ENCODE measurements at places on chromosomes 6 and 20. TPM values are rescaled to one million over a fixed set of nuclear protein-coding genes. Genes with fewer than 3 reads are reported as not detected.

DNA sequence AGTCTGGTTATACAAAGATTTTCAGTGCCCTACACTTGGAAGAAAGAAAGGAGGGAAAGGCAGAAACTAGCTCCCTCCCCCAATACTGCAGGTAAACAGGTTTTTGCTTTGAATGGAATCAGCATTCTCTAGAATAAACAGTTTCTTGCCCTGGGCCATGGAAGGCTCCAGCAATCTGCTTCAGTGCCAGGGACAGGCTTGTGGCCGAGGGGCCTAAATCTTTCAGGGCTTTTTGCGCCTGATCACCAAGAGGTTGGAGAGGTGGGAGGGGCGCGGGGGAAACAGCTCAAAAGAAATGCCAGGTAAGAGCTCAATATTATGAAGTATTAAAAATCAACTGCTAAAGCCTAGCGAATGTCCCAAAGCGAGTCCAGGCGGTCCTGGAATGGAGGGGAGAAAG is 23.8 kb downstream of the TFAP2B start:
- no peak for DNase-seq

DNA sequence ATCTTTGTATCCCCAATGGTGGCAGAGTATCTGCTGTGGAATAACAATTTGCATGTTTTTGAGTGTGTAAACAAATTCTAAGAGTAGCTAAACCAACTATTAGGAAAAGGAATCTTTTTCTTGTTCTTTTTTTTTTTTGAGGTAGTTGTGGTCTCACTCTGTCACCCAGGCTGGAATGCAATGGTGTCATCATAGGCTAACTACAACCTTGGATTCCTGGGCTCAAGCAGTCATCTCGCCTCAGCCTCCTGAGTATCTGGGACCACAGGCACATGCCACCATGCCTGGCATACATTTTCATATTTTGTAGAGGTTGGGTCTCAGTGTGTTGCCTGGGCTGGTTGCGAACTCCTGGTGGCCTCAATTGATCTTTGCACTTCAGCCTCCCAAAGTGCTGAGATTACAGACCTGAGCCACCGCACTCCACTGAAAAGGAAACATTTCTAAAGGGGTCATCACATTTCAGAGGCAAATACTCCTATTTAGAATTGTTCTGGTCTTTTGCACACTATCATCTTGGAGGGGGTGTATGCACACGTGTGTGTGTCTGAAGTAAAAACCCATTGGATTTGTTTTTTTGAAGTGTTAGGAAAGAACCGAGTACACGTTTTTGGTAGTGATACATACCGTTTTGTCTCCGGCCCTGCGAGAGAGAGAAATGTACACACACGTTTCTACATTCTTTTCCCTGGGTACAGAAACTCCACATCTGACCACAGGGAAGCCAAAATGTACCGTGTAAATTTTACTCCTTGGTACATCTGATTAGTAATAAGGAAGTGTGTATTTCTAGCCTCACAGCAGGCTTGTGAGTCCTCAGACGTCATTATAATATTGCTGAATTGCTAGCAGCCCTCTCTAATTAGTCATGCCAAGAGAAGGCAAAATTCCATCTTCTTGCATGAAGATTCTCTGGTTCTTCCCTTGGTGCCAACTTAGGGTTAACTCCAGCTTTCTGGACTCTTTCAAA is 183.6 kb downstream of the JARID2 start:
- peak; percentile 85 for DNase-seq

- DNase-seq, result no peak
These were observed 230.2 kb upstream of the RIMS1 start for GRCh38 chr6:71656121-71656520.

- no peak for DNase-seq
These were observed 29.6 kb downstream of the PMEPA1 start for GRCh38 chr20:57680131-57680716.

GRCh38 chr20:63711085-63711645 is 3.3 kb downstream of the ZGPAT start:
- no peak for DNase-seq

DNA sequence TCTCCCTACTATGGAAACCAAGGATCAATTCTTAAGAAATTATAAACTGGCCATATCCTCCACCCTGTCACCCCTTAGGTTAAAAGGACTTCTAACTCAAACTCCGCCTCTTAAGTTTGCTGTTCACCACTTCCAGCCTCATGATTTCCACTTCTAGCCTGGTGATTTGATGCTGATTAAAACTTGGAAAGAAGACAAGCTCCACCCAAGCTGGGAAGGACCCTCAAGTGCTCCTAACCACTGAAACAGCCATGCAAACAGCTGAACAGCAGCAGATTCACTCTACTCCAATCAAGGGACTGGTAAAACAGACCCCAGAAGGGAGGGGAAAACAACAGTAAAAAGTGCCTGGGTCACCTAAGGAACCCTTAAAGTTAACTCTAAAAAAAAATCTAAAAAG is 10.3 kb downstream of the LCA5 start:
- no peak for DNase-seq

Gene FILIP1
- 0.33 TPM for total RNA-seq

Gene CUTA
- total RNA-seq, result 105 TPM

DNA sequence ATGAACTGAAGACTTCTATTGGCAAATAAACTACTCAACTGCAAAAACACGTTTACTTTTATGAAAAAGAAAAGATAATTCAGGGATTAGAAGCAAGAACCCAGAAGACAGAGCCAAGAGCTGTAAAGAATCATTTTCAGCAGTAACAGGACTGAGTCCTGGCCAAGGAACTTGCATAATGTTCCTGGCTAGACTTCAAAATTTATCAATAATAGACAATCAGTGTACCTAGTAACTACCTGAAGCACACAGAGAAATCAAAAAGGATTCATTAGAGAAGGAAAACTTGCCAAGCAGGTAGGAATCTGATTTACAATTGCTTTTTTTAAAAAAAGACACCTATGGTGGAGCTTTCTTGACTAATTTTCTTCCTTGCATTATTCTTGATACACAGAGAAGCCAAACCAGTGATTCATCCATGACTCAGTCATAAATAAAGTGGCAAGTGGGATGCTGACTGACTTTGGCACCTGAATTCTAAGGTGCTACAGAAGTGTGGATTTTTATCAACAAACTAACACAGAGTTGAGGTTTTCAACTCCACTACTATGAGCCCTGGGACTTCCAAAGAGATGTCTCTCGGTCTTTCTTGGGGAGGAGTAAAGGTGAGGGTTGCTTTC is 281.3 kb downstream of the BMP7 start:
- DNase-seq, result no peak

Gene ATXN1
- total RNA-seq, result 26.2 TPM

DNA sequence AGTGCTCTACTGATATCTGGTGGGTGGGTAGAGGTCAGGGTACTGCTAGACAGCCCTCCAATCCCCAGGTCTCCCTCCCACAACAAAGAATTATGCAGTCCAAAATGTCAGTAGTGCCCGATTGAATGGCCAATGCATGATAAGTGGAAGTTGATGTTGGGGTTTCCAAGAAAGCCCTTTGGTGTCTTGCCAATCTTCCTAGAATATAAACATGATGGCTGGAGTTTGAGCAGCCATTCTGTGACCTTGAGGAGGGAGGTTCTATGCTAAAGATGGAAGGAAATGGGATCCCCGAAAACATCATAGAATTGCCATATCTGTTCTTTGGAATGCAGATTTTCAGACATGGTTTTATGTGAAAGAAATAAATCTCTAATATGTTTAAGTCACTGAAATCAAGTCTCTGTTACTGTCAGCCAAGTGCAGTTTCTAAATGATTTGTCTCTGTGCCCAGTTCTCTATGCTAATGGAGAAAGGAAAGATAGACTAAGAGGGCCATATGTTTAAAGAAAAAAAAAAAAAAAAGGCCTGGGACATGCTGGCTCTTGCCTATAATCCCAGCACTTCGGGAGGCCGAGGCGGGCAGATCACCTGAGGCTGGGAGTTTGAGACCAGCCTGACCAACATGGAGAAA is 32.8 kb upstream of the PTPN1 start:
- DNase-seq, result no peak

DNA sequence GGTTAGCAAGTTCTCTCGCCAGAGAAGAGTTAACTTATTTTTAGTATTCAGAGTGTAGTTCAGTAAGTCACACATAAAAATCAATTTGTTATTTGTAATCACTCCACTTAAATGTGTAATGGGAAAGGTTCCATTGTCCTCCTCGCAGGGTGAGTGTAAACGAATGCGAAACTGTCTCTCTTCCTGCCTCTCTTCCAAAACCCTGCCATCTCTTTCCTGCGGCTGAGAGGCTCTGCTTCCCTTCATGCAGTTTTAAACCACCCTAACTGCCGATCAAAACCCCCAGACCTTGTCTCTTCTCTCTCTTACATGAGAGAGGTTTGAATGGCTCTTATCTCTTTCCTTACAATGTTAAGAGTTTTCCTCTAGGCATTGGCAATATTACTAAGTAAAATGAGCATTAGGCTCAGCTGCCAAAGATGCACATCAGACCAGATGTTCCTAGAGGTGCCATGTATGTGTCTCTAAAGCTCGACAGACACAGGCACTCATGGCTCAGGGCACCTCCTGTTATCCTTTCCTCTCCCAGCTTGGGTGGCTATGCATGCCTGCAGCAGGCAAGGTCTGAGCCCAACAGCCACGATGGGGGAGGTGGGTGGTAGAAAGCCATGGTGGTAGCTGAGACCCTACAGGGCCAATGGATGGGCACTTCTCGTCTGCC is 91.2 kb downstream of the JARID2 start:
- no peak for DNase-seq

Gene FHL5
- total RNA-seq, result not detected

DNA sequence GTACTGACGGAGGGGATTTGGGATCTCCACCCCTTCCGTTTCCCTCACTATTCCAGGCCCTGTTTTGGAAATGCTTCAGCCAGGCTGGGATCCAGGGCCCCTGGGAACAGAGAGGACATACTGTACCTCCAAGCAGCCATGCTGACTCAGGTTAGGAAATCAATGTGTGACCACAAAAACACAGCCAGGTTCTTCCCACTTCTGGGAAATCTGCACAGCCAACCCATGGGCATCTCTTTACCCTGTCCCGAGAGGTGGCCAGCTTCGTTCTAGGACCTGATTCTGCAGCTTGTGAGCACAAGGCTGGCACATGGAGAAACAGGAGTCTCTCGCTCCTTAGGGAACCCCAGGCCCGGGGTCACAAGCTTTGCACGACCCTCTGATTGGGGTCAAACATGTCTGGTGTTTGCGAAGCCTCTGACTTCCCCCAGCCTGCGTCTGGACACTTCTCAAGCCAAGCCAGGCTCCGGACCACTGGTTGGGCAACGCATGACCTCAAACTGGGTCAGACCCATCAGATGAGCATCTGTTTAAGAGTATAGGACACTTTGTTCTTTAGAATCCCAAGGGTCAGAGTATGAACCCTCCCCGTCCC is 8.3 kb upstream of the TTPAL start:
- peak; percentile 89 for DNase-seq

Gene CST1
- total RNA-seq, result 3.6 TPM

Gene FOXQ1
- total RNA-seq, result 2.0 TPM

DNA sequence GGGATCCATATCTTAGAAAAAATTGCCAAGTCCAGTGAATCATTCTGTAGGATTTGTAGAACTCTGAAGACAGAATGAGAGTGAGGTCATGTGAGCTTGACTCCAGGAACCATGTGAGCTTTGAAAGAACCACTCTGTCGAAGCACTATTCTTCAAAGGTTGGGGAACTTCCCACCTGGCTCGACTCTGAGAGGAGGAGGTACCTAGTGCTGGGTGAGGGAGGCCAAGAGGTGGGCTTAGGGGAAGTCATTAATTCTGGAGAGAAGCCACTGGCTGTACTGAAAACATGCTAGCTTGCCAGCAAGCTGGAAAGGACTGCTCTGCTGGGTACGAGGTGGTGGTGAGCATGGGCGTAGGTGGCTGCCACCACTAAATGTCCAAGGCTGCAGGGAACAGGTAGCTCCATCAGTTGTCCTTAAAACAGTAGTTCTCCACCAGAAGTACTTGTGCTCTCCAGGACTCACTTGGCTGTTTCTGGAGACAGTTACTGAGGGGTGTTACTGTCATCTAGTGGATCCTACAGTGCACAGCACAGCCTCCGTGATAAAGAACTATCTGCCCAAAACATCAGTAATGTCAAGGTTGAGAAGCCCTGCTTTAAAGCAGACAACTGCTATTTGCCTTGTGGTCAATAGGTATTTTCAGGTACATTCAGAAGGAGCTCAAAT is 34.7 kb upstream of the SYNJ2 start:
- DNase-seq, result peak; percentile 28

All from fibroblast of lung (primary cell).